ENCODE measurements at places on chromosomes 5 and 9.

GRCh38 chr5:114206640-114207039, 155.2 kb upstream of the KCNN2 start:
- DNase-seq, result no peak

GRCh38 chr5:73686912-73687311, 60.9 kb downstream of the ARHGEF28 start:
- DNase-seq, result no peak

DNA sequence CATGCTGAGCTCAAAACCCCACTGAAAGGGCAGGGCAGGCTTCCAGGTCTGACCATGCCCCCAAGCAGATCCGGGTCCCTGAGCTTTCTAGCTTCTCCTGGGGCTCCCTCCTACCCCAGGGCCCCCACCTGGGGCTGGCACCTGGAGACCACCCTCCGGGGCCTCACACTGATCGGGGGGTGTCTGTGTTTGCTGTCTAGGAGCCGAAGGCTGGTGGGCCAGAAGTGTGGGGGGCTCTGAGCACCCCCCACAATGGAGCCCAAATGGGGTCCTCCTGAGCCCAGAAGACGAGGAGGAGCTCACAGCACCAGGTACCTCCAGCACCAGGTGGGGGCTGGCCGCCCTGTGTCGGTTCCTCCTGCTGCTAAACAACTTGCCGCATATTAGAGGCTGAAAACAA, 39.8 kb downstream of the LAMC3 start:
- no peak for DNase-seq

GRCh38 chr9:103902263-103902662, 191.8 kb upstream of the SMC2 start:
- no peak for DNase-seq

- DNase-seq, result peak; percentile 50
Observed at GRCh38 chr5:1437226-1437829, 7.9 kb downstream of the SLC6A3 start.

GRCh38 chr5:26143259-26143658, 895.1 kb downstream of the CDH9 start:
- no peak for DNase-seq

DNA sequence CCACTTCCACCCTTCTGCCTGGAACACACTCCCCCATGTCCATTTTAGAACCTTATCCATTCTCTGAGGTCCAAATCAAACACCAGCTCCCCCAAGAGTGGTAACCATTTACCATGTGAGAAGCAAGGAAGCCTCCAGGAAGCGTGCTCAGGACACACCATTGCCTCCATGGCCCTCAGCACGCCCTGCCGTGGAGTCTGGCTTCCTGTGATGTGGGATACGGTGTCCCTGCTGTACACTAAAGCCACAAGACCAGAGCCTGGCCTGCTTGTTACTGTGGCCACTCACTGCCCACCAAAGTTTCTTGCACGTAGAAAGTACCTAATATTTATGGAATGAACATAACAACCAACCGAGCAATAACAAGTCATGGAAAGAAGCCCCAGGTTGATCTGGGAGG, 151.7 kb downstream of the SEMA5A start:
- no peak for DNase-seq

DNA sequence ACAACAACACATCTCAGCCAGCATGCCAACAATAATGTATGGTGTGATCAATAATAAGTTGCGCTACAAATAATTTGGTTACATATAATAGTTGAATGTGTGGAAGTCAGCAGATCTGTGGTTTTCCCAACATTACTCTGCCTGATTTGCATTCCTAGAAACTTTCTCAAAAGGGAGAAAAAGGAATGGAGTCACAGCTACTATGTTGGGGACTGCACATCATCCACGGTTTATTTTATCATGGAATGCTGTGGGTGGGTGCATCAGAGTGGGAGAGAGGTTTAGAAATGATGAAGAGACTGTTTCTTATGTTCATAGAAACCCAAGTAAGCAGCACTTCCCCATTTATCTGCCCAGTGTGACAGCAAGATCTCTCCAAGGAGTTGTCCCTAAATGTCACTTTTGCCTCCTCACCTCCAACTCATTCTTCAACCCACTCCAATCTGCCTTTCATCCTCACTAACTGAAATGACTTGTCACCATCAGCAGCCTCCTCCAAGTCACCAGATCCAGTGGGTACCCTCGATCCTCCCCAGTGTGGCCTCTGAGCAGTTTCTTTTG, 2.8 kb upstream of the SPOCK1 start:
- no peak for DNase-seq

GRCh38 chr5:81021486-81021885, 61.3 kb downstream of the RASGRF2 start:
- no peak for DNase-seq

DNA sequence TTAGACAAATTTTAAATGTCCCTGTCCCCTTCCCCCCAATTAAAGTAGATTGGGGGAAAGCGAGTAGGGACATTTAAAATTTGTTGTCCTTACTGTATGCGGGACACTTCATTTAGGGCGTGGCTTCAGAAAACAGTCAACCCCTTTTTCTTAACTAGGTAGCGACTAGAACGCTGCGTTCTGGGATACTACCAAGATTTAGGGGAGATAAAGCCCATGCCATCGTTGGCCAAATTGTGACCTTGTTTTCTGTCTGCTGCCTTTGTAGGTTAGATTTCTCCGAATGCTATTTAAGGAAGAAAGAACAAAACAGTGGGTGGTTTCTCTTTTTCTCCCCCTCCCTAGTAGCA, 1.2 kb downstream of the CKS2 start:
- no peak for DNase-seq

GRCh38 chr5:29379619-29380018, 1813.9 kb upstream of the CDH6 start:
- no peak for DNase-seq

- no peak for DNase-seq
Observed at GRCh38 chr5:122584411-122585300, 190.2 kb upstream of the SNX2 start.

DNA sequence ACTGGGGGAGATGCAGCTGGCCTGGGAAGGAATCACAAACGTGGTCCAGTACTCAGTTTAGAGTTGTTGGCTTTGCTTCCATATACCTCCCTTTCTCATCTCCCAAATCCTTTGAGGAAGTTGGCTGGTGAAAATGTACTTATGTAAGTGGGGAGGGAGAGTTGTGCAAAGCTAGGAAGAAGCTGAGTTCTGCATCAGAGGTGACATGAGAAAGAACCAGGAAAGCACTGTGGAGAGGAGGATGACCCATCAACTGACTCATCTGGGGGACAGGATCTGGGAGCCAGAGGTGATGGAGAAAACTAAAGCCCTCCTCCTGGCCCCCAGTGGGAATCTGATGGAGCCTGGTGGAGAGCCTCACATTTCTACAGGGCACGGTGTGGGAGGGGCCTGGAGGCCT, 16.2 kb downstream of the KCNMB1 start:
- DNase-seq, result no peak

- DNase-seq, result no peak
Observed at GRCh38 chr9:625613-626012, 215.9 kb upstream of the DMRT1 start.

DNA sequence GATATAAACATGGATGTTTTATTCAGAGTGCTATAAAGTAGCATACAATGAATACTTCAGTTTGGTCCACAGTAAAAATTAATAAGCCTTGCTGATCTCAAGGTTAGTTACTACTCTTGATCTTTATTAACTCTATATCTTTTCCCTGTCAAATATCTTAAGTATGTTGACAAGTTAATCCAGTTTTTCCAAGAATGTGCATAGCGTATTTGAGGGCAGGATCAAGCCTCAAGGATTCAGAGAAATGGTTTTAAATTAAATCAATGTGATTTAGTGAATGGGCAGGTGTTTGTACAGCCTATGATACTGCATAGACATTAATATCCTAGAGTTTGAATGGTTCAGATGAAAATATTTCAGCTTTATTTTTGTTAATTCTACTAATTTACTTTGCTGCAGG, 20.7 kb downstream of the MATR3 start:
- no peak for DNase-seq

DNA sequence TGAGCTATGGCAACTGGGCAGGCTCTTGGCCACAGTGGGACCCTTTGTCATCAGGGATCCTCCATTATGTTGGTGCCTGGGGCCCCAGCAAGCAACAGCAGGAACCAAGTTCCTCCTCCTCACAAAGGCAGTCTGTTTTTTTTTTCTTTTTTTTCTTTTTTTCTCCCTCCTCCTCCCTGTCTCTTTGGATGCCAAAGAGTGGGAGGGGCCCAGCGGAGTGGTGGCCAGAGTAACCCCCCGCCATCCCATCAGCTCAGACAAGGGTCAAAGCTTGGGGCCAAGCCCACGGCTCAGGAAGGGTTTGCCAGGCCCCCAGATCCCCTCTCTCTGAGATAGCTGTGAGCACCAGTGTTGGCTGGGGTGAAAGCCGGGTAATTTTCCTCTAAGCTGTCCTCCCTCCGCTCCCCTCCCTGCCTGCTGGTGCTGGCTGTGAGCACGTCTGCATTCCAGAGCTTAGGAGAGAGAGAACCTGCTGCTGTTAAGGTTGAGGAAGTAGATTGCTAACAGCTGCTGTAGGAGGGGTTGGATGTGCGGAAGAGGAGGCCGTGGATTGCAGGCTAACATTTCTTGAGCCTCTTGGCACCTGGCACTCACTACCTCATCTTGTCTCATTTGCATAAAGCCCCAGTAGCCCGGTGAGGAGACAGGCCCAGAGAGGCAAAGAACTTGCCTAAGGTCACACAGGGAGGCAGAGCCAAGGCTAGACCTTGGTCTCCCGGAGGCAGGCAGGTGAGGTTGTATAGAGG, 21.2 kb downstream of the GSN start:
- peak; percentile 90 for DNase-seq

DNA sequence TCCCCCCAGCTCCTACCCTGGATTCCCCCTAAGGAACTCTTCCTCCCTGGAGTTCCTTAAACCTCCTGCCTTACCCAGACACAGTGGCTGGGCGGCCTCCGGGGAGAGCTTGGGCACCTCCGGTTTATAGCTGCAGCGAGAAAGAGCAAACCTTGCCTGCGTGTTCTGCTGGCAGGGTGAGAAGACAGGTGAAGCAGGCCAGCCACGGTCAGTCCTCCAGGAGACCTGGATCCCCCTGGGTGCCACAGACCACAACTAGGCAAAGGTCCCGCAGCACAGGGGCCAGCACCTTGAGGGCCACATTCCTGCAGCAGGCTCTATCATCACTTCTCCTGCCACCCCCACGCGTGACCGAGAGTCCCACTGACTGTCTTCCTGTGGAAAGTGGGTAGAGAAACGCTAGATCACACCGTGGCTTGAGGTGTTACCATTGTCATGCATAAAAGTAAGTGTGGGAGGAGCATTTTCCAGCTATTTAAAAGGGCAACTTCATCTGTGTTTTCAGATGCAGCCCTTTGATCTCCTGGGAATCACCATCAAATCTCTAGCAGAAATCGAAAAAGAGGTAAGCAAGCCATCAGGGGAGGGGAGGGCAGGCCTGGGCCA, 130.2 kb upstream of the LMX1B start:
- no peak for DNase-seq

DNA sequence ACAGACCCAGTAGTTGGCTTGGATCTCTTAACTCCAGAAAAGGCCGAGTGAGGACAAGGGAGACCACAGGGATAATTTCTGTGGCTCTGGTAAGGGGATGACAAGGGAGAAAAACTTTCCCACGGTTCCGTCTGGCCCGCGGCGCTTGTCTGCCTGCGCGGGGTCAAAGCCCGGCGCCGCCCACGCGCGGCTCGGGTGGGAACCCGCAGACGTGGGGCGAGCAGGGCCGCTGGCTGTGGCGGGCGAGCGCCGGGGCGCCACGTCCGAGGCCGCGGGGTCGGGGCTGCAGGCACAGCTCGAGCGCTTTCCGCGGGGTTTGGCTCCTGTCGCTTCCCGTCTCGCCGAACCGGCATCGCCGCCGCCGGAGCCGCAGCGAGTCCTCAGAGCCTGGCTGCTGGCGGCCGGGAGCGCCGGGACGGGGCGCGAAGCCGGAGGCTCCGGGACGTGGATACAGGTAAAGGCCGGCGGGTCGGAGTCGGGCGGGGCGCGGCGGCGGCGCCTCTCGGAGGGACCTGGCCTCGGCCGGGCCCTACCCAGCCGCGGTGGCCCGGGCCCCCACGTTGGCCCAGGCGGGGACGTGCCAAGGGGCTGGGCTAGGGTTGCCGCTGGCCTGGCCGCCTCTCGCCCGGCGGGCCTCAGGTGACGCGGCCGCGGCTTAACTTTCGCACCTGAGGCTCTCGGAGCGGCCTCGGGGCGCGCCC, at the start of gene RNF180:
RNF180 (plus strand) TSS at position 344 of the 701 bp plus-strand sequence. CDS start 34,965 bp downstream, outside the sequence.
- no peak for DNase-seq

DNA sequence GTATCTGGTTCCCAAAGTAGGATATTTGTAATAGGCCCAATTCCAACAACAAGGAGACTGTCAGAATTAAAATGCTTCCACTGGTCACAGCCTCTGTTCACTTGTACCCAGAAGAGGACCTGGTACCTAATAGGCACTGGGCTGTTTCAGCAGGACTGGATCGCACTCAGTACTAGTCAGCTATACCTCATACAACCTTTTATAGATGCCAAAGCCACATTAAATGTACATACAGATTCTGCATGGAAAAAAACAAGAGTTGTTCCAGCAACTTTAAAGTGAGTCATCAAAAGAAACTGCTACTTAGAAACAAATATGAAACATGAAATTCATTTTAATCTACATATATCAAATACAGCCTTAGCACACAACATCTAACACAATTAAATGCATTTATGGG, 87.5 kb downstream of the GPR21 start:
- DNase-seq, result no peak

DNA sequence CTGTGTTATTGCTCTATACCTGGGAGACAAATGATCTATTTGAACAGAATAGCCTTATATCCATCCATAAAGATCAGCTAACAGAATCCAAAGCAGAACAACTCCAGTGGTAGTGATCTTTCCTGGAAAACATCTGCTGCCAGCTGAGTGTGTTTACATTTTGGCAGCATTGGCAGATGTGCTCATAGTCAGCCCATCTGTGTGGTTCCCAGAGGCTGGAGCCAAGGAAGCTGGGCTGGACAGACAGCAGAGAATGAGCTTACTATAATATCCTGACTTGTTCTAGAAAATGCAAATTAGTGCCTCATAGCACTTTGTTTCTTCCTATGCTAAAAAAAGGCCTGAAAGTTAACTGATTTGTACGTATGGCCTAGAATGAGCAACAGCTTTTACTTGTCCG, 99.7 kb downstream of the ST8SIA4 start:
- DNase-seq, result no peak

- no peak for DNase-seq
Observed at GRCh38 chr9:125447202-125447802, 185.7 kb downstream of the GAPVD1 start.

DNA sequence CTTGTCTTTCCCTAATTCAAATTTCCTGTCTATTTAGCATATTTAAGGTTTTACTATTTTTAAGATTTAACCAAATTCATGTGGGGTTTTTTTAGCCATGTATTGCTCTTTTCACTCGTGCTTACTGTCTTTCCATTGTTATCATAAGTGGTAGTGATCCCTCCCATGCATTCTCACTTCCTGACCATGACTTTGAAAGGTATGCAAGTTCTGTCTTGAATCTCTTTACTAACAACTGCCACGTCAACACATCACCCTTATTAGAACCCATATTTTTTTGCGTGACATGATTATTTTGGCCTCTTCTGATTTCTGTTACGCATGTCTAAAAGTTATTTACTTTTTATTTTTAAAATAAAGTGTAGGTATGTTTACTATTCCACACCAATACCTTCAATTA, 94.7 kb upstream of the CDH6 start:
- no peak for DNase-seq
